Stimulated activated CD4-positive, alpha-beta T cell treated with anti-CD3 and anti-CD28 coated beads, TNF-alpha, amount 100 ng/mL, for 24 hours (primary cell): ENCODE measurements at places on chromosomes 13 and 19.

- DNase-seq, result no peak
These were observed 1236.8 kb upstream of the SPRY2 start for GRCh38 chr13:81577601-81578195.

DNA sequence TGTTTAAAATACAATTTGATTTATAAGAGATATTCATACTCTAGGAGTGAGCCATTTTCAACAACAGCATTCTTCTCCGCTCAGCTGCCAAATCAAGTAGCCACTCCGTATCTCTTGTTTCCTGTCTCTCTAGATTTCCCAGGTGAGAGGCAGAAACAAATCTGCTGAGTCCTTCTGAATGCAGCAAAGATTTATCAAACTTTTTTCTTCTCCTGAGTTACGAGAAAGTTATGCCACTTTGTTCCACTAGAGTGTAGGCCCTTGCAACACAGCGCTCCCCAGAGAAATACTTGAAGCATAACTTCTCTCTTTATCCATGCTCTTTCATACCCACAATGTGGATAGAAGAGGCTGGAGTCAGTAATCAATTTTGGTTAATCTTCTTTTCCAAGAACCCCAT lies 1960.8 kb downstream of the OLFM4 start:
- no peak for DNase-seq

DNA sequence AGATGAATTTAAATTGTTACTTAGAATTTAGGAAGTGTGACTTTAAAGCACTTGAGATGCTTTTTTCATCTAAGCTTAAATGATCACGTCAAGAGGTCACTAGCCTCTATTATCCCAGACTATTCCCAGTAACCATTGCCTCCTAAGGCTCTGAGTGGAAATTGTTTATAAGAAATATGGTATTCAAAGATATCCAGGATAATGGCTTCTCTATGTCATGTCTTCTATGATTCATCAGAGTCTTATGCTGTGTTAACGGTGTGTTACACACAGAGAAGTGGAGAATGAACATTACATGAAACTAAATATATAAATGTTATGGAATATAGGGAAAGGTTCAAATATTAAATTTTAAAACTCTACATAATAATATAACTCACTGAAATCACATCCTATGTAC lies 79.8 kb upstream of the NBEA start:
- no peak for DNase-seq

DNA sequence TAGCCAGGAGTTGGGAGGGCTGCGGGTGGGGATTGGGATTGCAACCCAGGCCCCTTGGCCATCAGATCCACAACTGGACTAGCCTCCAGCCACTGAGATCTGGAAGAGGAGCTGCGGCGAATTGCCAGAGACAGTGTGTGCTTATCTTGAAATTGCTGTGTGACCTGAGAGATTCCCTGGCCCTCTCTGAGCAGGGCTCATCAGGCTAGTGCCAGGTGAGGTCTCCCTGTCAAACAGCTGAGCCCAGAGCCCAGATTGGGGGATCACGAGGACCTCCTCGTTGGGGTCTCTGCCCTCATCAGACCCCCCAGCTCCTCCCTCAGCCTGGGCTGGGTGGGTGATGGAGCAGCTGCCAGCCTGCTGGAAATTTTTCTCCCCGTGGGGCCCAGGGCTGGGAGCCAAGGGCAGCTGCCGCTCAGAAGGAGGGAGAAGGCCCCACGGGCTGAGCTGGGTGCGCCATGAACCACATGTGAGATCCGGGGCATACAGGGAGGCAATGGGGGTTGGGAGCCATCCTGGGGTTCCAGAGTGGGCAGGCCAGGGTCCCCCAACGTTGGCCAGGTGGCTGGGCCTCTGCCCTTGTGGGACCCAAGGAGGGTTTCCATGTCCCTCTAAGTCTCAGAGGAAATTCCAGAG lies 7.2 kb downstream of the FUT5 start:
- DNase-seq, result no peak

GRCh38 chr19:53942001-53942786 lies 20.5 kb upstream of the CACNG8 start:
- DNase-seq, result no peak

DNA sequence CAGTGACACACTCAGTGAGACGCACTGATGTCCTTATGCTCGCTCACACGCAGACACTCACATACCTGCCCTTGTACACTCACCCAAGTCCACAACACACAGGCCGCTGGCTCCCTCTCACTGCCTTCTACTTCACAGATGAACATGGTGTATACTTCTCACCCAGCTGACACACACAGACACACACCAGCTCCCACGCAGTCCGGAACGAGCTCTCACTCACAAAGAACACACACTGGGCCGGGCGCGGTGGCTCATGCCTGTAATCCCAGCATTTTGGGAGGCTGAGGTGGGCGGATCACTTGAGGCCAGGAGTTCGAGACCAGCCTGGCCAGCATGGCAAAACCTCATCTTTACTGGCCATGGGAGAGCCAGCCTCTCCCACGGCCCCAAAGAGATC lies 31.6 kb downstream of the CCL25 start:
- DNase-seq, result no peak

GRCh38 chr19:42433503-42434260 lies 6.5 kb upstream of the LIPE start:
- peak; percentile 62 for DNase-seq

- DNase-seq, result no peak
These were observed 381.1 kb downstream of the FGF14 start for GRCh38 chr13:102020611-102021216.

GRCh38 chr13:92225861-92226260 lies 827.4 kb downstream of the GPC5 start:
- no peak for DNase-seq

GRCh38 chr13:99844421-99844820 lies 127.1 kb downstream of the ZIC5 start:
- no peak for DNase-seq

- no peak for DNase-seq
These were observed 11.6 kb downstream of the ARRDC5 start for GRCh38 chr19:4891066-4891465.

DNA sequence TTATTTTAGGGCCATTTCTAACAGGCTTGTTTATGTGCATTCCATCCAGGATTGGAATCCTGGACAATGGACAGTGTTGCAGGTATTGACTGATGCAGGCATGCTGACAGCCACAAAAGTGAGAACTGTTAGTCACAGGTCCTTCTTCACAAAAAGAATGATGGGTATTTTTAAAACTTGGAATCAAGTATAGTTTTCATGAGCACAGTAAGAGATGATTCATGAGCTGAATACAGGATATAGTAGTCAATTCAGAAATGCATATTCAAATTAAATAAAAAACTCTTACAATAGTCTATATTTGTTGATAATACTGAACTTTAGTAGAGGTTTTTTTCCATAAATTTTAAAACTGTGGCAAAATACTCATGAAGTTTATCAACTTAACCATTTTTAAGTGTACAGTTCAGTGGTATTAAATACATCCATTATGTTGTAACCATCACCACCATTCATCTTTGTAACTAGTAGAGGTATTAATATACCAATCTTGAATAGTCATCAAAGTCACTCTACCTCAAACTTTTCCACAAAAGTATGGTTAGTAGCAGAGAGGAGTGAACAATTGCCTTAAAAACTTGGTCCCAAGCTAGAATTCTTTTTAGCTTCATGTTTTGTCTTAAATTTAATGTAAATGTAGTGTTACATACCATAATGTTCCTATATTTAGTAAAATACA lies 79.5 kb downstream of the KCNRG start:
- DNase-seq, result no peak

DNA sequence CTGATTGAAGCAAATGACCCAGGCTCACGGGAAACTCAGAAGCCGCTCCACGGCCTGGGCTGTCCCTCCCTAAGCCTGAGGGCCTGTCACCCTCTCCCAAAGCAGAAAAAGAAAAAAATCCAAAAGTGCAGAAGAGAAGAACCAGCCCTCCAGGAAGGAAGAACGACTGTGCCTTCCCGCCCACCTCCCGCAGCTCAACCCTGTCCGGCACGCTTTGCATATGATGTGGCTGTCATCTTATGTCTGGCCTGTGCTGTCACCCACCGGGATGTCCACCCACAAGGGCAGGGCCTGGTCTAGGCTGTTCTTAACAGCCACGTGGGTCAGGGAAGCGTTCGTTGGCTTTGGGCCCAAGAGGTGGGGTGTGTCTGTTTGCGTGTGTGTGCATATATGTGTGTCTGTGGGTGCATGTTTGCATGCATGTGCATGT lies 13.7 kb downstream of the ZBTB7A start:
- no peak for DNase-seq

- DNase-seq, result peak; percentile 35
These were observed 1.2 kb downstream of the KL start for GRCh38 chr13:33017323-33017929.

- DNase-seq, result peak; percentile 22
These were observed 330.3 kb upstream of the MIR17HG start for GRCh38 chr13:91017031-91017668.

- DNase-seq, result no peak
These were observed 21.2 kb downstream of the ATP11A start for GRCh38 chr13:112710855-112711527.

GRCh38 chr19:34288381-34288780 lies 34.0 kb downstream of the GARRE1 start:
- no peak for DNase-seq

GRCh38 chr13:23385931-23386330 lies 47.6 kb downstream of the SACS start:
- no peak for DNase-seq

DNA sequence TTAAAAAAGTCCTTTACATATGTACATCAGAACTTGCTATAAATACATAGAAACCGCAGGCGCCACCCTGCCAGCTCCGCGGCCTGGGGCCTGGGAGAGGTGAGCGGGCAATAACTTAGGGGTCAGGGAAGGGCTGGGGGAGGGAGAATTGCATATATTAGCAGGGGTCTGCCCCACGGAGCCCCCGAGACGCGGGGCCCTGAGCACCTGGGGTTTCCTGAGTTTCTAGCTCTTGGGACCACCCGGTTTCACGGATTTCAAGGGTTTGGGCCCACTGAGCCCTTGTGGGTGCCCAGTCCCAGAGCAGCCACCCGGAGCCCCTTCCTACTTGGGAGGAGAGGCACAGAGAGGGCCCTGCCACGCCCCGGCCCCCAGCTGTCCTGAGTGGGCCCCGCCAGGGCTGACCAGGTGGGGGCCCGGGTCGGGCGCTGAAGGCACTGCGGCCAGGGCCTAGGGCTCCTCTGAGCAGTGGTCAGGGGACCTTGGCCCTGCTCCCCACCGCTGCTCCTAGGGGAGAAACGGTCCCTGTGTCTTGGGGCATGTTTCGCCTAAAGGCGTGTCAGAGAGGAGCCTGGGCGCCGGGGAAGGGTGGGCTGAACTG lies 4.0 kb downstream of the GPX4 start:
- DNase-seq, result no peak

GRCh38 chr13:59745392-59745788 lies 418.3 kb downstream of the DIAPH3 start:
- no peak for DNase-seq

DNA sequence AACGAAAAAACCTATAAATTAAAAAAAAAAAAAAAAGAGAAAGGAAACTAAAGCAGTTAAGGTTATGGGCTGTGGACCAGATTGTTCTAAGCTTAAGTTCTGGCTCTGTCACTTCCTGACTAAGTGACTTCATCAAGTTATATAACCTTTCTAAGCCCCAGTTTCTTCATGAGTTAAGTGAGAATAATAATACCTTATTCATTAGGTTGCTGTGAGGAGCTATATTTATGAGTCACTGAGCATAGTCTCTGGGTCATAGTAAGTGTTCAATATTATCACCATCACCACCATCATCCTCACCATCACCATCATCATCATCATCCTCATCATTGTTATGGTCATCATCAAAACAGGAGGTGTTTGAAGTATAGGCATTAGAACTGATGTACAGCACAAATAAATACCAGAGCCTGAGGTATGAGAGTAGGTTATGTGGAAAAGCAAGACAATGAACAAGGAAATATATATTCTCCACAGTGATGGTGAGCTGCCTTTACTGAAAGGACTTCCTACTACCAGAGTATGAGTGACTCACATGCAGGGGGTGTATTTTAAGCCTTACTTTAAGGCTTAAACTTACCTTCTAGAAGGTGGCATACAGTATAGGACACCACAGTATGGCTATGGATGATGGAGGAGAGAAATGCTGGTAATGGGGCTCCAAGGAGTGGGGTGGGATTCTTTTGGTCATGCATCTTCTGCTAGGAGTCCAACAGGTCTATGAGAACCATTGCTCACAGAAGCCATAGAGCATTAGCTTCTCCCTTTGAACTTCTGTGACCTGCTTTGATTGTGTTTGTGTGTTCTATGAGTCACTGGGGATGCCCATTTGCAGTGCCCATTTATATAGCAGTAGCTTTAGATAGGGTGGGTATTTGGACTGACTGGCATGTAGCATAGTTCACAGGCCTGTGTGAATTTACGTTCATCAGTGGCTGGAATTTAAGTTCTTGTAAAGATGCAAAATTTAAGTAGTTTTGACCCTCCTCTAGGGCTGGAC lies 104.4 kb downstream of the KLF5 start:
- no peak for DNase-seq

DNA sequence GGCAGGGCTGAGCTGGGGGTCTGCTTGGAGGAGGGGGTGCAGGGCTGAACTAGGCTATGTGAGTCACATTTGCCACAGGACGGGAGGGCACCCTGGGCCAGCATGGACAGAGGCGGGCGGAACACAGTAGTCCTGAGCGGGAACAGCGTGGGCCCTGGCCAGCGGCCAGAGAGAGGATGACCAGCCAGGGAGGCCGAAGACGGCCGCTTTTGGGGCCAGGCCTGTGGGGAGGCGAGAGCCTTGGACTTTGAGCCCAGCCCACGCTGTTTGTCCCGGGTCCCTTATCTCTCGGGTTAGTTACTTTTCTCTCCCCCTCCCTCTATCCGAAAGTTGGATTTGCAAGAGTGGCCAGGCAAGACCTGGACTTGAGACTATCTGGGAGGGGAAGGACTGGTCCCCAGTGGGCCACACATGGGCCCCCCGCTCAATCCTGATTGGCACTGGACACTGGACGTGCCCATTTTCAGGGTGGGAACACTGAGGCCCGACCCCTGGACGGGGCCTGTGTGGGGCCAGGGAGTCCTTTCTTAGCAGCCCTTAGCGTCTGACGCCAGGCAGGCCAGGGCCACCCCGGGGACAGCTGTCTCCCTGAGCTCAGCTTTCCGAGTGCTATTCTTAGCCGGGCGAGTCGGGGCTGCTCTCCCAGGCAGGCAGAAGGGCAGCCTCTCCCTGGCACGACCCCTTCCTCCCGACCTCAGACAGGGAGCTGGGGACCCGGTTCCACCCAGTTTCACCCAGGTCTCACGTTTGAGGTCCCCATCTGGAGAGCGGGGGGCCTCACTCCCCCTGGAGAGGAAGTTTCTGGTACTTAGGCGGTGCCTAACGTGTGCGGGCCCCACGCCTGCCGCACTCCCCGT lies 833 bp downstream of the GAMT start:
- DNase-seq, result no peak

GRCh38 chr13:69194130-69194529 lies 913.5 kb upstream of the ATXN8OS start:
- no peak for DNase-seq

GRCh38 chr13:24854311-24854710 lies 90.3 kb downstream of the RNF17 start:
- DNase-seq, result no peak

GRCh38 chr19:29292153-29292552 lies 79.2 kb upstream of the UQCRFS1 start:
- DNase-seq, result no peak

DNA sequence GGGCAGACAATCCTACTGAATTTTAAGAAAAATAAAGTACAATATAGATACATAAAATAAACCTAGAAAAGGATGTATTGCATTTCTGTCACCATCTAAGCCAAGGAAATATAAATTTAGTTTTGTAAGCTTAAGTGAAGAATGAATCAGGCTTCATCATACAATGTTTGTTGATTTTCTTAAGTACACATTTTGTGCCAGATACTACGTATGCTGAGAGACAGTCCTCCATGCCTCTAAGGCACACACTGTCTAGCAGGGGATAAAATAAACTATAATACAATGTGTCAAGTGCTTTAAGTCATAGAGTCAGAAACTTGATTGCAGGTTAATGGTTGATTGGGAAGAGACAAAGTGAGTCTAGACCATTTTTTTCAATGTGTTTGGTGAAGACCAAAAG lies 465.7 kb downstream of the TBC1D4 start:
- no peak for DNase-seq
